Activated CD8-positive, alpha-beta memory T cell treated with anti-CD3 and anti-CD28 coated beads for 4 hours (primary cell): ENCODE measurements at places on chromosomes 1 and 21.

- DNase-seq, result no peak
Observed at GRCh38 chr1:46248122-46248920, 758 bp downstream of the RAD54L start.

- DNase-seq, result no peak
Observed at GRCh38 chr1:7389201-7389905, 381.7 kb upstream of the VAMP3 start.

- DNase-seq, result peak; percentile 44
Observed at GRCh38 chr1:89454845-89455521, 69.6 kb upstream of the LRRC8B start.

- no peak for DNase-seq
Observed at GRCh38 chr1:3533067-3534048, 78.0 kb downstream of the MEGF6 start.

DNA sequence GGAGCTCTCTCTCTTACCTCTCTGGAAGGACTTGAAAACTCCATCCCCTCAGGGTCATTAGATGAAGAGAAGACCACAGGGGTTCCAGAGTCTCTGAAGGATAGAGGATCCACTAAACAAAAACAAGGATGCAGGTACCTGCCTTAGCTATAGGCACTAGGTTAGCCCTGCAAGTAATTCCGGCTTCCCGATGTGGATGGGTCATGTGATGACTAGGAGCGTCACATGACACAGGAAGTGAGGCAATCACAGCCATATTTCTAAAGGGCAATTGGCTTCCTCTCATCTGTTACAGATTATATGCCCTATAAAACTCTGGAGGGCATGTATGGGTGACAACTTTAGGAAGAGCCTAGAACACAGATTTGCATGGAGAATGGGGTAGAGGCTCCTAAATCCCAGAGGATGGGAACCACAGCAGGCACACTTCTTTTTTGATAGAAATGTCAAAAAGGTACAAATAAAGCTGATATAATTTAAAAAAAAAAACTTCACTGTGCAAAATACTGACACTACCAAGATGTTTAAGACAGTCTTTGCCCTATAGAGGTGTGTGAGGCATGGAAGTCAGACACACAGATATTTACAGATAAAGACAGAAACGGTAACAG is 14.1 kb downstream of the ENTREP3 start:
- no peak for DNase-seq
